AG08395 (cell line): ENCODE measurements at places on chromosomes 7 and 10.

- peak; percentile 56 for DNase-seq
Measured at GRCh38 chr10:24374134-24374915, 165.4 kb downstream of the KIAA1217 start.

DNA sequence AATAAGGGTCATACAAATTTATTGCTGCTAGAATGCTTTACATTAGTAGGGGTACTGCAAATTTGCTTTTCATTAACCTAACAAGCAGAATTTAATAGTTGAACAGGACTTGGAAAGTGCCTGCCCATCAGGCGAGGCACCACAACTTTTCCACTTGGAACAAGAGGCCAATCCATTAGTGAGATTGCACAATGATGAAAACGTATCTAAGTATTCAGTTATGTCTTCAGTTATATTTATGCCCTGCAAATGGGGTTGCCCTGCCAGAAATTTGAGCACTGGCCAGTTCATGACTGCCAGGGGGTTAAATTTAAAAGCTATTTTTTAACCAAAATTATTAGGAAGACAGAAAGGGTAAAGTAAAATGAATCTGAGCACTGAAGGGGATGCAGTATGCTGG lies 111.1 kb upstream of the PALS2 start:
- DNase-seq: no peak

DNA sequence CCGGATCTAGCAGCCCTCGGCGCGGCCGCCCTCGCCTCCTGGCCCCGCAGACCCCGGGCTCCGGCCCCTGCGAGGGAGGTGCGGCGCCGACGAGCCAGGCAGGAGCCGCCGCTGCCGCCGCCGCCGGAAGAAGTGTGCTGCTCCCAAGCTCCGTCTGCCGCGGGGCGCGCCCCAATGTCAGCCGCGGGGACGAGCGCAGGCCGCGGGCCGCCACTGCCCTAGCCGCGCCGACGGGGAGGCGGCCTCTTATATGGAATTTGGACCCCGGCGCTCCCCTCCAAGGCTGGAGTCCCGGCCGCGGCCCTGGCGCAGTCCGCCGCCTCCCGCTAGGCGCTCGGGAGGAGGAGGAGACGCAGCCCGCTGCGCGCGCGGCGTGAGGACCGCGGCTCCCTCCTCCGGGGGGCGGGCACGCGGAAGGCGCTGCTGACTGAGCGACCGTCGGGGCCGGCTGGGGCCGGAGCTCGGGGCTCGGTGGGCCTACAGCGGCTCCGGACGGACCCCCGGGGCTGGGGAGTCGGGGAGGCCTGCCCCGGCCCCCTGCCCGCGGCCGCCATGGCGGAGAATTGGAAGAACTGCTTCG lies at the start of gene TRIM8:
Gene TRIM8, plus strand, starts transcription at position 414 of the 580 bp plus-strand sequence. Its CDS starts 139 bp downstream, at position 553.
- no peak for DNase-seq

DNA sequence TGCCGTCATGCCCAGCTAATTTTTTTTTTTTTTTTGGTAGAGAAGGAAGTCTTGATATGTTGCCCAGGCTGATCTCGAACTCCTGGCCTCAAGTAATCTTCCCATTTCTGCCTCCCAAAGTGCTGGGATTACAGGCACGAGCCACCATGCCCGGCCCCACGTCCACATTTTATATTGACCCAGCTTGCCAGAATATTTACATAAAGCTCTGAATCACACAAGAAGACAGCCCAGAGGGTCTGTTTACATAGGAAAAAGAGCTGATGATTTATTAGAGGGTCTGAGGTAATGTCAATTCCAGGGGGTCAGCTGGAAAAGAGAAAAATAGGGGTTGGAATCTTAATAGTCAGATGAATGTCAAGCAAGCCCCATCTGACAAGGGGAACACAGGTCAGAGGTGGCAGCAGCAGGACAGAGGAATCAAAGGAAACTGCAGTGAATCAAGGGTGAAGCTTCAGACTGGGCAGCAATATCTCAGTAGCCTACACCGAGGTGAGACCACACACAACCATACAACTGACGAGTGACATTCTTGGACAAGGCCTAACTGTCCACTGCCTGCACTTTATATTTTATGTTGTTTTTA lies 15.8 kb upstream of the SLF2 start:
- DNase-seq: no peak

GRCh38 chr7:54360075-54360840 lies 181.9 kb upstream of the VSTM2A start:
- no peak for DNase-seq

DNA sequence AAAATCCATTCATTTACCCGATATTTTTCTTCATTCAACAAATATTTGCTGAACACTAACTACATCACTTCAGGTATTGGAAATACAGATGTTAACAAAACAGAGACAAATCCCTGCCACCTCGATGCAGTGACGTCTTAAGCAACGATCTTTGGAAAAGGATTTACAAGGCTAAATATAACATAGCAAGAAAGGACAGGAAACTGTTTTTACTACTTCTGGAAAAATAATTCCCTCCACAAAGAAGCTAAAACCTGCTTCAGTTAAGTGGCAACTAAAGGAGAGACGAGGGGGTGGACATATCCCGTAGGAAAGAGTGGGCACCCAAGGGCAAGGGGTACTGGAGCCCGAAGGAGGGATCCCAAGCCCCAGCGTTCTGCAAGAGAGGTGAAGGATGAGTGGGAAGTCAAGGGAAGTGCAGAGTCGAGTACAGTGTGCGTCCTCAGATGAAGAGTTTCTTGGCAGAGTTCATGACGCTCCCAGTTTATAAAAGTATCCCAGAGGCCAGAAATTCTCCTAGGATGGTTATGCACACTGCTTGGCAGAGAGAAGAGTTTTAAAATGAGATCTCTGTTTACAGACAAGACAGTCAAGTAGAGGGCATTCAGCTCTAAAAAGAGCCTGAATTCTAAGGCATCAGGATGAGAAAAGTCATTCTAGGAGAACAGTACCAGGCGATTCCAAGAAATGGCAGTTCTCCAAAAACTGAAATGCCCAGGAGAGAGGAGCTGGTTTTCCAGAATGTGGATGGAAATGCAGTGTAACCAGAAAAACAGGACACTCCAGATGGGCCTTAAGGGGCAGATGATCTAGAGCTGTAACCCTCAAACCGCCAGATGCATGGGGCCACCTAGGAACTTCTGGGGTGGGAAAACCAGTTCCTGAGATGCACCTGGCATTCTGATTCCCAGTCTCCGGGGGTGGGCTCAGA lies 97.3 kb downstream of the GRB10 start:
- no peak for DNase-seq

GRCh38 chr7:151851782-151852181 lies 25.1 kb downstream of the PRKAG2 start:
- DNase-seq: no peak

DNA sequence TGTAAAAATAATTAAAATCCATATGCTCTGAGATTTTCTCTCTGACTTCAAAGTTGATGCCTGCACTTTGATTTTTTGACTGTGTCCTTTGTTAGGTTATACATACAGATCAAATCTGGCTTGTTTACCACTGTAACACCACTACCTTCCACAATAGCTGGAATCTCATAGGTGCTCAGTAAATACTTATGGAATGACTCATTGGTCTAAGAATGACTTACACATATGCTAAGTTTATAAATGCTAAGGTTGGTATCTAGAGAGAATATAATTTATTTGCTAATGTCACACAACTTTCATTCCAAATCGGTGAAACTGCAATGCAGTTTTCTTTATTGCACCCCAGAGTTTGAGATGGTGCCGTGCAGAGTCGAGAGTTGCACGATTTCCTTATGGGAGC lies 578.5 kb downstream of the SH2D4B start:
- no peak for DNase-seq

DNA sequence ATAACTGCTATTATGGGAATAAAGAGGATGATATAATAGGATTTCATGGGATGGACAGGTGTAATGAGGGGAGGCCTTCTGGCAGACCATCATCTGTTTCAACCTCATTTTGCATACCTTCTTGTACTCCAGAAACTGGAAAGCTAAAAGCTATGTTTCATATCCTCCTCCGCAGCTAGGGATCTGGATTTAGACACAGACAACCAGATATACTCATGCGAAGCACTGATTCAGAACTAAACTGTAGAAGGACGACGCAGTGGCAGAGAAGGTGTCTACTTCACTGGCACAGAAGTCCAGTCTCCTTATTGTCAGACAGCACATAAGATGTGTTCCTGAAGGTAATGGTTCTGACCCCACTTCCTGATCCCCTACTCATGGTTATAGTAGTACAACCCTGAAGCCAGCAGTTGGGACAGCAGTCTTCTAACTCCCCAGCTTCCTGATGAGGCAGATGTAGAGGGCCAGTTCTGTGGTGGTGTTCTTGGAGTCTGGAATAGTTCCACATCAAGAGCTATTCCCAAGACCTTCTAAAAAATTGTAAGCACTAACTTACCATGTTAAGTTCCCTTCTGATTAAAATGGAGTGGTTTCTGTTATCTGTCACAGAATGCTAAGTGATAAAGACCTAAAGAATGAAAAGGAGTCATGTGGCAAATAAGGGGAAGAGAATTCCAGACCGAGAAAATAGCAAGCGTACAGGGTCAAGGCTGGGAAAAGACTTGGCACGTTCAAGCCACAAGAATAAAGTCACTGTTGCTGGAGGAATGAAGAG lies 550.3 kb downstream of the GRM8 start:
- peak; percentile 4 for DNase-seq

DNA sequence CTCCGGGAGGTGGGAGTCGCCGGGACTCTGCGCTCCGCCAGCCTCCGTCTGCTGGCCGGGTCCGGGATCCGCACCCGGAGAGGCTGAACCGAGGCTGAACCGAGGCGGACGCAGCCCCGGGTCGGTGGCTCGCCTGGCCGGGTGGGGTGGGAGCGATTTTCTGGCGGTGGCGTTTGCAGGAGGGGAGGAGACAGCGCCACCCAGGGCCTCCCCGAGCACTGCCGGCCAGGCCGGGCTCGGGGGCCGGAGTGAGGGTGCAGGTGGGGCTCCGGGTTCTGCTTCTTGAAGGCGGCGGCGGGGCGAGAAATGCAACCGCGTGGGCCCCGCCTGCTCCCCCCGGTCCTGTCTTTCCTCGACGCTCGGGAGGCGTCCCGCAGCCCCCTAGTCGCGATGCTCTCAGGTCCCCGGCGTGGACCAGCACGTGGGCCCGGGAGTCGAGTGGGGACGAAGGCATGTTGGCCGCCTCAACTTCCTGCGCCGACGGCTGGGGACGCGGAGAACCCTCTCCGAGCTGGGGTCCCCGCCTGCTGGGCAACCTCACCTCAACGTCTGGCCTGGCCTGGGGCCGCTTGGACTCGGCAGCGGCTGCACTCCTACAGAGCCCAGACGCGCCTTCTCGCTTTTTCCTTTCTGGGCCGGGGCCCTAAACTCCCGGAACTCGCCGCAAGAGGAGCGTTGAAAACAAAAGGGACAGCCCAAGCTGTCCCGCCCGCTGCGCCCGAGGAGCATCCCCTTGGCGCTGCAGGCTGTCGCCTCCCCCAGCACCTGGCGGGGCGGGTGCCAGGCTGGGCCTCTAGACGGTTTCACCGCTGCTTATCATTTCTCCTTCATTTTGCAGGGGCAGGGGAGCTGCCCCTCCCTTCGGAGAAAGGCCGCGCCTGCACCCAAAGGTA lies 25.2 kb upstream of the VAX1 start:
- no peak for DNase-seq

GRCh38 chr7:81264116-81264515 lies 345.3 kb upstream of the SEMA3C start:
- no peak for DNase-seq

GRCh38 chr10:123530166-123530870 lies 135.8 kb upstream of the GPR26 start:
- DNase-seq: no peak

DNA sequence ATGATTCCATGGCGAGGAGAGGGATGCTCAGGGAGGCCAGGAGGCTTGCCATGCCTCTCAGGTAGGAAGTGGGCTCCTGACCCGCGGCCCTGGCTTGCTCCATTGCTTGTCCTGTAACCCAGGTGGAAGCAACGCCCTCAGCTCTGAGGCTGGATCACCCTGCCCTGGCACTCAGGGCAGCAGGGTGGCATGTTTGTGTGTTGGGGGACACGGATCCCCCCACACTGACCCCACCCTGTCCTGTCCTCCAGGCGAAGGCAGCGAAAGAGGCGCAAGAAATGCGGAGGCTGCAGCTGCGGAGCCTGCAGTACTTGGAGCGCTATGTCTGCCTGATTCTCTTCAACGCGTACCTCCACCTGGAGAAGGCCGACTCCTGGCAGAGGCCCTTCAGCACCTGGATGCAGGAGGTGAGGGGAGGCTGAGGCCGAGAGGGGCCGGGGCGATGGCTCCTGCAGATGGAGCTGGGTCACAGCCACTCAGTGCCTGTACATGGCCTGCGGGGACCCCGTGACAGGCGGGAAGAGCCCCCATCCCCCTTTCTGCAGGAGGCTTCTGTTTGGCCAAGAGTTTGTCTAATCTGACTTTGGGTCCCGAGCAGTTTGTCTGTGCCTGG lies 38.3 kb downstream of the PRF1 start:
- no peak for DNase-seq

DNA sequence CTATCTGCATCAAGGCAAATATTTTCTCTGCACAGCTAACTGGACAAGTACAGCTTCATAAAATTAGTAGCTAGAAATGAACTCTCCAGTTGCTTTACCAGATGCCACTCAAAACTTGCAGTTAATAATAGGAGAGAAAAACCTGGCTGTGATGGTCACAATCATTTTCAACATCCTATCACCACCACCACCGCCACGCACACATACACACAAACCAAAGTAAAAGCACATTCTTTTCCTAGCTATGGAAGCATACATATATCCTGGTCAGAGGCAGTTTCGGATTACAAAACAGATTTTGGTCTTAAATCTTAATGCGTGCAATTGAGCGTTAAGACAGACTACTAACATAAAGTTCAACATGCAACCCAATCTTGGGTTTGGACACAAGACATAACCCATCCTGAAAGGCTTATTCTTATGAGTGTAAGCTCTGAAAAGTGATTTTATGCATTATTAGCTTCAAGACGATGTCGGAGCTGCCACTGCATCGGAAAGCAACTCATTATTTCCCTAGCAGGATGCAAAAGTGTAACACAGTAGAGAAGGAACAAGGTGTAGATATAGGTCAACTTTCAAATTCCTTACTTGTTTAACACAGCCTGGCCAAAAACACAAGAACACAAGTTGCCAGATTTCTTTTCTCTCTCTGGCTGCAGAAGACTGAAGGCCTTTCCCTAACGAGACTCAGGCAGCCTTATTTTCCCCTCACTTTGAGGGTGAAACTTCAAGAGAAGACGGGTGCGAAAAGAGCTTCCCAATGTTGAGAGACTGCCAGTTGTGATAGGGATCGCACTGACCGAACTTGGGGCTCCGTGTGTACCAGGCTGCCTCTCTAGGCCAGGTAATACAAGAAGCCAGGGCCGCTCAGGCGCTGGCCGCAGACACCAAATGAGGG lies 1.2 kb downstream of the CACUL1 start:
- DNase-seq: peak; percentile 27

GRCh38 chr10:52082307-52082706 lies 231.8 kb upstream of the DKK1 start:
- no peak for DNase-seq

GRCh38 chr10:71980181-71981014 lies 16.2 kb downstream of the CHST3 start:
- DNase-seq: no peak

DNA sequence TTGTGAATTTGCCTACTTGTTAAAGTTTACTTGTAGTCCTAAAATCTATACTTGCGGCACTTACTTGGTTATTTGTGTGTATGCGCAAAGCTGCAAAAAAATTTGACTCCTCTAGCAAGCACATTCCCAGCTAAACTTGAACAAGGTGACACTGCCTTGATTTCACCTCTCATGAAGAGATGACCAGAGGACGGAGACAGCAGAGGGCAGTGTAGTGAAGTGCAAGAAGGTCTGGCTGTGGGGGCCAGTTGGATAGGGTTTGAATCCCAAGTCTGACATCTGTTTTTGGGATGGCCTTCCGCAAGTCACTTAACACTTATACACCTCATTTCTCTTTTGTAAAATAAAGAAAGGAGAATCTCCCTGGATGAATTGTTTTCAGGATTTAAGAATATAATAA lies 15.7 kb downstream of the SLK start:
- DNase-seq: no peak

GRCh38 chr7:8893775-8894174 lies 460.4 kb downstream of the NXPH1 start:
- no peak for DNase-seq
